CD4-positive, alpha-beta T cell treated with Interleukin-4 for 4 hours (primary cell): ENCODE measurements at places on chromosomes 12 and 14.
A peak's percentile ranks its signal among the peaks of the same experiment; 100 is the strongest.

GRCh38 chr14:97762386-97762785 is 965.2 kb downstream of the VRK1 start:
- no peak for DNase-seq

DNA sequence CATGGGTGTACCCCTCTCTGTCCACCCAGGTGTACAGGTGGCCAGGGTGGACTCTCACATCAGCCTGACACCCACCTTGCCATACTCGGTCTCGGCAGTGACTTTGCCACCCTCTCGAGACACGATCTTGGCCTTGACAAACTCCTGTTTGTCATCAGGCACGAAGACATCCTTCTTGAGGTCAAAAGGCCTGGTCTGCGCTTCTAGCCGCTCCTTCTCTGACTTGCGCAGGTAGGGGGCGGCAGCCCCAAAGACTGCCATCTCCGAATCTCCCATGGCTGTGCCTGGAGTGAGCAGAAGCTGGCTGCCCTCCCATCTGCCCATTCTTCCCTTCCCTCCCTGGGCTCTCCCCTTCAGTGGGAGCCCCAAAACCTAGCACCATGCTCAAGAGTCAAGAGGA is 2.0 kb downstream of the MYH7 start:
- DNase-seq, result no peak

DNA sequence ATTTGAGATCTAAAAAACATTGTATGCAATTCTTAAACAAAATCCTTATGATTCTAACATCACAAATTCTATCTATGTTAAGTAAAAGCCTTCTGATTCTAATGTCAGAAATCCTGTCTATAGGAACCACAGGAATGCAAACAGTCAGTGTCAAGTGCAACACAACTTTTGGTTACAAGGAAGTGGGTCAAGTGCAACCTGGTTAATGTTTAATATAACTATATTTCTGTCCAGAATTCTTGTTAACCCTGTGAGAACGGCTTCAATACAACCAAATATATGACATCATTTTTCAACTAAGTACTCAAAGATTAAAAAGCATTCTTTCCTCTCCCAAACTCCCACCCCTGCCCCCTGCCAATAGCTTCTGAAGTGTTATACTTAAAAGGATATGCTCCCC is 107.9 kb upstream of the PLEKHA5 start:
- no peak for DNase-seq

- DNase-seq, result no peak
These were observed 47.7 kb upstream of the MBIP start for GRCh38 chr14:36367985-36368774.

DNA sequence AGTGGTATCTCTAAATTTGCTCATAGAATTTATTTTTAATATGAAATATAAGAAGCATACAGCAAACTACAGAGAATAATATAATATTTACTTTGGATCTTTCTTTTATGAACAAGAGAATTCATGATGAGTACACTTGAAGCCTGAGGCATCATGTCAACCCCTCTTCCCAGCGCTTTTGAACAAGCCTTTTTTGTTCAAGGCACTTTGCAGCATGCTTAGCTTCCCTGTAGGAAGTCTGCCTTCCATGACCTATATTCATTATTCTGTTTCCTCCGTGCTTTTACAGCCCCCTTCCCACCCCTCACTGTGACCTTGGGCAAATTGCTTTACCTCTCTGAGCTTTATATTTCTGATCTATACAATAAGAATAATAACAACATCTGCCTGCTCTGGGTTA is 41.6 kb downstream of the SCN8A start:
- no peak for DNase-seq

DNA sequence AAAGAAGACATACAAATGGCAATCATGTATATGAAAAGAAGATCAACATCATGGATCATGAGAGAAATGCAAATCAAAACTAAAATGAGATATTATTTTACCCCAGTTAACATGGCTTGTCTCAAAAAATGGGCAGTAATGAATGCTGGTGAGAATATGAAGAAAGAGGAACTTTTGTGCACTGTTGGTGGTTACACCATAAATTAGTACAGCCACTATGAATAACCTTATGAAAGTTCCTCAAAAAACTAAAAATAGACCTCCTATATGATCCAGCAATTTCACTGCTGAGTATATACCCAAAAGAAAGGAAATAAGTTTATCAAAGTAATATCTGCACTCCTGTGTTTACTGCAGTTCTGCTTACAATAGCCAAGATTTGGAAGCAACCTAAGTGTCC is 151.7 kb downstream of the PDZRN4 start:
- DNase-seq, result no peak

DNA sequence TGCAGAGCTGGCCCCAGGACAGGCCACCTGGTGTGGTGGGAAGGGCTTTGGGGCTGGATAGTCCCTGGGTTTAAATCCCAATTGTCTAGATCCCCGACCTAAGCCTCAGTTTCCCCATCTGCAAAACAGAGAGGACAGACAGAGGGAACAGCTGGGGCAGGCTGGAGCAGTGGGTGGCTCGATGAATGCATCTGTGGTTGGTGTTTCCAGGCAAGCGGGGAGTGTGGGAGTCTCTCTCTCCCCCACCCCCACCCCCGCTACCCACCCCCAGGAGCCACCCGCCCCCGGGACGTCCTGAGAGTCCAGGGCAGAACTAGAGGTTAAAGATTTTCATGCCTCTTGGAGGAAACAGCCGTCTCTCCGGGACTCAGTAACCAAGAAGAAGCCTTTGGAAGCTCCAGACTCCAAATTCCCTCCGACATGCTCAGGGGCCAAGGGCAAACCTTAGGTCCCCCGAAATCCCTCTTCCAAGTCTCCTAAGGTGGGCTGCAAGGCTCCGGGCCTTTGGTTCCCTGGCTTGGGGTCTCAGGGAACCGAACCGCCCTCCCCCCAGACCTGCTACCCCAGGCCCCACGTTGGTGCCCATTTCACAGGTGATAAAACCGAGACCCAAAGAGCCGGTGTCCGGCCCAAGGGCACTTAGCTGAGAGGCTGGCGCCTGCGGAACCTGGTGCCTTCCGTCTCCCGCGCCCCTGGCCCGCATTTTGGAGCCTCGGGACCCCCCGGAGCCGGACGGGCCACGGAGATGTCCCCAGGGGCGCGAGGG is 474 bp downstream of the TRPV4 start:
- no peak for DNase-seq

- no peak for DNase-seq
These were observed 61.0 kb downstream of the NIN start for GRCh38 chr14:50769863-50770500.

DNA sequence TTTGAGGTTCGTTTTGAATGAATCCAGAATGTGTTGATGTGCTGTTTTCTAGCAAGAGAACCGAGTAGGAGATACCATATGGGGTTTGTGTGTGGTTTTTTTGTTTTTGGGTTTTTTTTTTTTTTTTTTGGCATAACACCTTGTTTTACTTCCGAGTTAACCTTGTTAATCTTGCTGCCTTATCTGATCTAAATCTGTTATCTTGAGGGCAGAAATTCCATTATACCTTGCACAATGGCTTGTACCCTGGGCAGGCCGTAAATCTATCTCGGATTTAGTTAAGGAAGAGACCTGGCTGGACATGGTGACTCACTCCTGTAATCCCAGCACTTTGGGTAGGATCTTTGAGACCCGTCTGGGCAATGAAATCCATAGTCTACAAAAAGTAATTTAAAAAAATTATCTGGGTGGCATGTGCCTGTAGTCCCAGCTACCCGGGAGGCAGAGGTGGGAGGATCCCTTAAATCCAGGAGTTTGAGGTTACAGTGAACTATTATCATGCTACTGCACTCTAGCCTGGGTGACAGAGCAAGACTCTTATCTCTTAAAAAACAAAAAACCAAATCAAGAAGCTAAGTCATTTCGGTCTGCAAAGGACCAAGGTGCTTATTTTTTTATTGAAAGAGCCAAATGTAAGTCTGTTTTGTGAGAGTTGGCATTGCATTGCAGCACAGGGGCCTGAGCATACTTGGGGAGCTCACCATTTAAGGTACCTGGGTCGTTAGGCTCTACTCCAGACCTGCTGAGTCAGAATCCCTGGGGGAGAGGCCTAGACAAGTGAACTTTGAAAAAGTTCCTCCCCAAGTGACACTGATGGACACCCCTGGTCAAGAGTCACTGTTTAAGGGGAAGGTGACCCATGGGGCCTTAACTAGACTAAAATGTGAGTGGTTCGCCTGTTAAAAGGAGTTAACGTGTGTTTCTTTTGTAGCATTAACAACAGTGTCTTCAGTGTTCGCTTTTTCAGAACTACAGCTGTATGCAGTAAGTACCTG is 6.7 kb downstream of the DLST start:
- DNase-seq, result no peak

GRCh38 chr12:59444932-59445331 is 150.9 kb upstream of the SLC16A7 start:
- no peak for DNase-seq

DNA sequence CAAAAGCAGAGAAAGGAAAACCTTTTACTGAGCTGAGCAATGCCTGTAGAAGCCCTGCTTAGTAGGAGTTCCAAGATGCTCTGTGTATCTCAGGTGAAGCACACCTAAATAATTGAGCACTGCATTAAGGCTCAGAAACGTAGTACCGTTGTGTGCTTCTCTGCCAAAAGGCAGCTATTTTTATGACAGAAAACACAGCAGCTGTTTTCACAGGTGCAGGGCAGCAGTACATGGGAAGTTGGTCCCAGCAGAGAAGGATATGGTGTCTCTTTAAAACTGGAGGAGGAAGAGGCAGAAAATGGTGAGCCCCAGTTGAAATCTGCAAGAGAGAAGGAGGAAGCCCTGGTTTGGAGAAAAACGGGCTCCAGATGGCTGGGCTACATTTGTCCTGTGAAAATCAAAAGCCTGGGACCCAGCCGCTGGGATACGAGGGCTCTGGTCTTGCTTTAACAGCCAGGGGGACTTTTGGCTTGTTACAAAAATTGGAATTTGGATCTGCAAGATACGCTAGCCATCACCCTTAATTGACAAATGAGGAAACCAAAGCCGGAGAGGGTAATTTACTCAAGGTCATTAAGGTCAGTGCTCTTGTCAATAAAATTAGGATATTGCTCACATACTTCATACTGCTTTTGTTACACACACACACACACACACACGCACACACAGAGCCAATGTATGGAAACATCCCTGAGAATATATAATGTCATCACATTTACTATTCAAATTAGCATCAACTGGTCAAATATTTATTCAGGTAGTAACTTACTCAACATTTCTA is 27.3 kb downstream of the SPRING1 start:
- no peak for DNase-seq

DNA sequence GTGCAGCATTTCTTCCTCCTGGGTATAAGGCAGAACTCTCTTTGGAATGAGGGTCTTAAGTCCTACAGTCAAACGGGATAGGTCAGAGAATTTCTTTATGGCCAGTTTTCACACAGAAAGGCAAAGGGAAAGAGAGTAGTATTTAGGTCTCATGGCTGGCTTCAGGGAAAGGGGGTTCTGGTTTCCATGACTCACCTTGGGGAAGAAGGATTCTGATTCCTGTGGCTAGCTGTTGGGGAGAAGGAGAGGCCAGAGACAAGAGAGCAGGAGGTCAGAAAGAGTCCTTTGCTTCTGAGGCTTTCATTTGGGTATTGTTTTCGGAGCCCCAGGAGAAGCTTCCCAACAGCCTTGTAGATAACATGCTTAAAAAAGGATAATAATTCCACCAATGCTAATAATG is 332.5 kb downstream of the NPAS3 start:
- DNase-seq, result no peak

GRCh38 chr12:32261638-32262037 is 137.7 kb upstream of the FGD4 start:
- DNase-seq, result no peak

GRCh38 chr12:56634242-56634836 is 4.2 kb upstream of the BAZ2A start:
- DNase-seq, result no peak

- peak; percentile 72 for DNase-seq
These were observed 104.3 kb upstream of the MAX start for GRCh38 chr14:65206448-65207096.

GRCh38 chr12:64674367-64674922 is 64.2 kb downstream of the RASSF3 start:
- peak; percentile 82 for DNase-seq

- DNase-seq, result no peak
These were observed 112.7 kb downstream of the SCARB1 start for GRCh38 chr12:124750787-124751471.

- DNase-seq, result no peak
These were observed 570 bp upstream of the FIGNL2 start for GRCh38 chr12:51848841-51849735.

DNA sequence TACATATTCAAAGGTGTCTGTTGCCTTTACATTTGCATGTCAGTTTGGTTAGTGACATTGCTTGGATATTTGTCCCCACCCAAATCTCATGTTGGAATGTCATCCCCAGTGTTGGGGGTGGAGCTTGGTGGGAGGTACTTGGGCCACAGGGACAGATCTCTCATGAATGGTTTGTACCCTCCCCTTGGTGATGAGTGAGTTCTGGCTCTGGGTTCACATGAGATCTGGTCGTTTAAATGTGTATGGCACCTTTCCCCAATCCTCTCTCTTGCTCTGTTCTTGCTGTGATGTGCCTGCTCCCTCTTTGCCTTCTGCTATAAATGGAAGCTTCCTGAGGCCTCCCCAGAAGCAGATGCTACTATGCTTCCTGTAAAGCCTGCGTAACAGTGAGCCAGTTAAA is 207.9 kb upstream of the DIO3 start:
- no peak for DNase-seq

GRCh38 chr14:100069161-100069800 is 4.1 kb downstream of the EVL start:
- no peak for DNase-seq

- DNase-seq, result peak; percentile 21
These were observed 59.4 kb downstream of the ZNF664 start for GRCh38 chr12:124032265-124032886.
